Activated CD8-positive, alpha-beta T cell treated with anti-CD3 and anti-CD28 coated beads, Interleukin-2, amount 10 ng/mL, durations not matched to agents 7 days and 5 days (primary cell): ENCODE measurements at places on chromosomes 12 and 14.

DNA sequence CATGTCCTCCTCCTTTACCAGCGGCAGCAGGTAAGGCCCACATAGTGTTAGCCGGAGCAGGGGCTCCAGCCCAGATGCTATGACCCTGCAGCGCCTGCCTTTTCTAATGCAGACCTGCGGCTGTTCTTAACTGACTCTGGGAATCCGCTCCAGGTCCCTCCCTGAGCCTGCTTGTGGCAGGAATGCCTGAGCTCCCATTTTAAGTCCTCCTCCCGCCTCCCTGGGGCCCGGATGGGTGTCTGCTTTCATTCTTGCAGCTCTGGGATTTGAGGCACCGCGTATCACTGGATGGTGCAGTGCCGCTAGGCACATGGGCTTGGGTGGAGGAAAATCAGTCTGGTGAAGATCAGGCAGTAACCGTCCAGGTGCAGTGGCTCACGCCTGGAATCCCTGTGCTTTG lies 7.6 kb downstream of the TSPAN9 start:
- no peak overlapping the region for H3K4me3 ChIP-seq
- H3K4me1 ChIP-seq, result peaks cover 4% of the 10 kb centered on the region
- DNase-seq, result no peak
- H3K27ac ChIP-seq, result no peak overlapping the region

- no peaks in the 10 kb centered on the region for H3K27me3 ChIP-seq
- H3K4me1 ChIP-seq, result peaks cover 2% of the 10 kb centered on the region
- no peak for DNase-seq
- H3K36me3 ChIP-seq, result peaks cover 25% of the 10 kb centered on the region
- no peak overlapping the region for H3K4me3 ChIP-seq
- H3K27ac ChIP-seq, result no peak overlapping the region
These were observed 132.0 kb downstream of the RFLNA start for GRCh38 chr12:124426594-124427555.

- H3K27ac ChIP-seq, result no peak overlapping the region
- no peaks in the 10 kb centered on the region for H3K36me3 ChIP-seq
- DNase-seq, result no peak
- H3K4me1 ChIP-seq, result no peaks in the 10 kb centered on the region
- no peak overlapping the region for H3K4me3 ChIP-seq
These were observed 182.2 kb downstream of the EXOC5 start for GRCh38 chr14:57086271-57087162.

- no peak for DNase-seq
- H3K4me1 ChIP-seq, result no peaks in the 10 kb centered on the region
- H3K27ac ChIP-seq, result no peak overlapping the region
- peaks cover 5% of the 10 kb centered on the region for H3K27me3 ChIP-seq
- no peak overlapping the region for H3K4me3 ChIP-seq
These were observed 217.6 kb upstream of the MYL2 start for GRCh38 chr12:111138016-111138415.

DNA sequence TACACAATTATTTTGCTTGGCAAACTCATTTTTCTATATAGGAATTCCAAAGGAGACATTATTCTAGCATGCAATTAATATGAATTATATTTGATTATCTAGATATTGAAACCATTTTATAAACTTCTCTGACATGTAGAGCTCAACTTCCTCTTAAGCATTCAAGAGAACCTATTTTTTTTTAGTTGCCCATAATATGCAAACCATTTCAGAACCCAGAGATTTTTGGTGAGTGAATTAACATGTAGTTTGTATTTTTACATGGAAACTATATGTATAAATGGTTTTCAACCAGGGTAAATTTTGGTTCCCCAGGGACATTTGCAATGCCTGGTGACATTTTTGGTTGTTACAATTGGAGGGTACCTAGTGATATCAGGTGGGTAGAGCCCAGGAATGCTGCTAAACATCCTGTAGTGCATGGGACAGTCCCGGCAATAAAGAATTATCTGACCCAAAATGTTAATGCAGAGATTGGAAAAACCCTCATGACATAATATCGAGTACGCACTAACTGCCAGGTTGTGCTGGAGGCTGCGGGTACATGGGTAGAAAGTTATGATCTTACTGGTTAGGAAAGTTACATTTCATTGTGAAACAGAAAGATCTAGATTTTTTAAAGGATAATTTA lies 338.9 kb upstream of the GARIN2 start:
- H3K27me3 ChIP-seq, result no peaks in the 10 kb centered on the region
- no peaks in the 10 kb centered on the region for H3K4me1 ChIP-seq
- H3K4me3 ChIP-seq, result no peak overlapping the region
- H3K36me3 ChIP-seq, result peaks cover 2% of the 10 kb centered on the region

GRCh38 chr12:131274906-131275305 lies 321.2 kb downstream of the ADGRD1 start:
- no peaks in the 10 kb centered on the region for H3K4me1 ChIP-seq
- H3K36me3 ChIP-seq, result no peaks in the 10 kb centered on the region
- no peak overlapping the region for H3K27ac ChIP-seq
- no peak for DNase-seq
- no peak overlapping the region for H3K4me3 ChIP-seq

- DNase-seq, result no peak
- peaks cover 3% of the 10 kb centered on the region for H3K4me1 ChIP-seq
- no peaks in the 10 kb centered on the region for H3K27me3 ChIP-seq
- no peaks in the 10 kb centered on the region for H3K36me3 ChIP-seq
These were observed 58.3 kb upstream of the HECTD1 start for GRCh38 chr14:31265701-31266398.

GRCh38 chr14:73198253-73198652 lies 39.1 kb upstream of the PAPLN start:
- H3K27ac ChIP-seq, result no peak overlapping the region
- no peaks in the 10 kb centered on the region for H3K4me1 ChIP-seq
- no peak for DNase-seq
- H3K27me3 ChIP-seq, result no peaks in the 10 kb centered on the region
- H3K4me3 ChIP-seq, result no peak overlapping the region

GRCh38 chr12:108048686-108049085 lies 80.4 kb upstream of the WSCD2 start:
- H3K27me3 ChIP-seq, result peaks cover 22% of the 10 kb centered on the region
- H3K4me3 ChIP-seq, result no peak overlapping the region
- H3K4me1 ChIP-seq, result peaks cover 6% of the 10 kb centered on the region

- peaks cover 9% of the 10 kb centered on the region for H3K4me1 ChIP-seq
- no peaks in the 10 kb centered on the region for H3K36me3 ChIP-seq
- peak overlapping the region; percentile 61 for H3K4me3 ChIP-seq
- DNase-seq, result peak; percentile 76
- H3K27me3 ChIP-seq, result peaks cover 61% of the 10 kb centered on the region
- H3K27ac ChIP-seq, result peak overlapping the region; percentile 7
These were observed 10.8 kb downstream of the BHLHE41 start for GRCh38 chr12:26113853-26114719.

- H3K27me3 ChIP-seq, result peaks cover 21% of the 10 kb centered on the region
- H3K27ac ChIP-seq, result no peak overlapping the region
- H3K4me1 ChIP-seq, result peaks cover 5% of the 10 kb centered on the region
- no peaks in the 10 kb centered on the region for H3K36me3 ChIP-seq
- no peak for DNase-seq
- H3K4me3 ChIP-seq, result no peak overlapping the region
These were observed 84.3 kb downstream of the ETNK1 start for GRCh38 chr12:22709292-22709691.

GRCh38 chr12:68367903-68368302 lies 35.7 kb upstream of the MDM1 start:
- H3K4me3 ChIP-seq, result no peak overlapping the region
- no peak for DNase-seq
- no peaks in the 10 kb centered on the region for H3K36me3 ChIP-seq
- peaks cover 64% of the 10 kb centered on the region for H3K4me1 ChIP-seq
- no peaks in the 10 kb centered on the region for H3K27me3 ChIP-seq

GRCh38 chr12:45601888-45602287 lies 127.6 kb upstream of the ARID2 start:
- H3K27ac ChIP-seq, result no peak overlapping the region
- H3K4me3 ChIP-seq, result no peak overlapping the region
- peaks cover 5% of the 10 kb centered on the region for H3K36me3 ChIP-seq
- DNase-seq, result no peak
- H3K4me1 ChIP-seq, result no peaks in the 10 kb centered on the region

- no peaks in the 10 kb centered on the region for H3K4me1 ChIP-seq
- H3K36me3 ChIP-seq, result no peaks in the 10 kb centered on the region
- H3K27ac ChIP-seq, result no peak overlapping the region
- peak; percentile 64 for DNase-seq
These were observed 61.3 kb downstream of the C14orf132 start for GRCh38 chr14:96100161-96101064.

- DNase-seq, result no peak
- H3K36me3 ChIP-seq, result peaks cover 60% of the 10 kb centered on the region
- no peaks in the 10 kb centered on the region for H3K4me1 ChIP-seq
- no peaks in the 10 kb centered on the region for H3K27me3 ChIP-seq
- peak overlapping the region; percentile 1 for H3K27ac ChIP-seq
- H3K4me3 ChIP-seq, result no peak overlapping the region
These were observed 69.9 kb downstream of the RAD52 start for GRCh38 chr12:879641-880040.

GRCh38 chr14:99579903-99580571 lies 24.0 kb downstream of the CCDC85C start:
- H3K4me3 ChIP-seq, result no peak overlapping the region
- no peak for DNase-seq
- no peaks in the 10 kb centered on the region for H3K4me1 ChIP-seq
- no peak overlapping the region for H3K27ac ChIP-seq
- no peaks in the 10 kb centered on the region for H3K36me3 ChIP-seq
- H3K27me3 ChIP-seq, result no peaks in the 10 kb centered on the region

- no peaks in the 10 kb centered on the region for H3K27me3 ChIP-seq
- no peak overlapping the region for H3K27ac ChIP-seq
- DNase-seq, result no peak
These were observed 238.3 kb upstream of the PWP1 start for GRCh38 chr12:107447336-107447735.

- no peak overlapping the region for H3K4me3 ChIP-seq
- no peaks in the 10 kb centered on the region for H3K36me3 ChIP-seq
- H3K27ac ChIP-seq, result no peak overlapping the region
- DNase-seq, result no peak
- no peaks in the 10 kb centered on the region for H3K4me1 ChIP-seq
These were observed 780.9 kb downstream of the RPS29 start for GRCh38 chr14:48805315-48805714.

- peaks cover 92% of the 10 kb centered on the region for H3K27me3 ChIP-seq
- peaks cover 10% of the 10 kb centered on the region for H3K36me3 ChIP-seq
These were observed 2.0 kb upstream of the SIX1 start for GRCh38 chr14:60651086-60651795.

DNA sequence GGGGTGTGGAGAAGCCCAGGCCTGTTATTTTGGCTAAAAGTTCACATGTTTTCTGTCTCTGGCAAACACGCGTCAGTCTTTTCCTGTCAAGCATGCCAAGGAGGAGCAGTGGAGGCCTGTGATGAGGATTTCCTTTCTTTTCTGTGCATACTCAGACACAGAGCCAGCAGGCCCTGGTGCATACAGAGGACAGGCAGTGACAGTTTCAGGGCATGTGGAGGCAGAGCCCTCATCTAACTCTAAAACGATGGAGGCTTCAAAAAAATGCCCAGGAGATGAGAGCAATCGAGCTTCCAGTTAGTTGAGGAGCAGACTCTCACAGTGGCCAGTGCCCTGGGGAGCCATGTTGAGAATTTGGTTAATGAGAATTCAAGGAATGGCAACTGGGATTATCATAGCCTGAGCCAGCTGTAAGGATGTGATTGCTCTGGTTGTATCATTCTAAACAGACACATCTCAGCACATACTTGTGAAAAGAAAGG lies 66.5 kb downstream of the TRAFD1 start:
- no peak for DNase-seq
- no peak overlapping the region for H3K4me3 ChIP-seq
- peak overlapping the region; percentile 7 for H3K27ac ChIP-seq
- H3K4me1 ChIP-seq, result no peaks in the 10 kb centered on the region

DNA sequence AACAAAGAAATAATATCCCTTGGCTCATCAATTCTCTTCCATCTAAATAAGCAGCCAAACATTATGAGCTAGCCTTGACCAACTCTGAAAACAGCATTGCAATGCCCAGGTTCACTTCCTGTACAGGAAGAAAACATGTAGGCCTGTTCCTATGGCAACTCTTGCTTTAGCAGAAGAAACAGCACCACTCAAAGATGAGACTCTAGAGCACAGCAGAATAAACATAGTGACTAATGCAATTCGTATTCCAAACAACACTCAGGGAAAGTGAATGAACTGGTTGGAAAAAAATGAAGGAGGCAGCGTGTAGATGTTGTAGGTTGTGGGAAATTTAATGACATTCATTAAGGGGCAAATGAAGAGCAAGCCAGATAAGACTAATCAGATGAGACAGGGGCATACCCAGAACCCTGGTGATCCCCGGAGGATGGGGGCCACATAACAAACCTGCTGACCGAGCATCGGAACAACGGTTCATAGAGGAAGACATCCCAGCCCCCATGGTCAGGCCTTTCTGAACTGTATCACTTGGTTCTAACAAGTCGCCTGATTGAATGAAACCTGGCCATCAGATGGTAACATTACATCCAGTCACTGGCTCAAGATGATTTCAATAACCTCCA lies 9.0 kb downstream of the ARHGDIB start:
- H3K36me3 ChIP-seq, result peaks cover 88% of the 10 kb centered on the region
- peak; percentile 73 for DNase-seq
- H3K4me3 ChIP-seq, result peak overlapping the region; percentile 75
- H3K27me3 ChIP-seq, result no peaks in the 10 kb centered on the region
- H3K4me1 ChIP-seq, result peaks cover 89% of the 10 kb centered on the region

GRCh38 chr12:118685983-118686607 lies 295.2 kb upstream of the SRRM4 start:
- H3K27me3 ChIP-seq, result no peaks in the 10 kb centered on the region
- no peaks in the 10 kb centered on the region for H3K36me3 ChIP-seq
- DNase-seq, result no peak
- no peaks in the 10 kb centered on the region for H3K4me1 ChIP-seq
- H3K27ac ChIP-seq, result no peak overlapping the region
- H3K4me3 ChIP-seq, result no peak overlapping the region

DNA sequence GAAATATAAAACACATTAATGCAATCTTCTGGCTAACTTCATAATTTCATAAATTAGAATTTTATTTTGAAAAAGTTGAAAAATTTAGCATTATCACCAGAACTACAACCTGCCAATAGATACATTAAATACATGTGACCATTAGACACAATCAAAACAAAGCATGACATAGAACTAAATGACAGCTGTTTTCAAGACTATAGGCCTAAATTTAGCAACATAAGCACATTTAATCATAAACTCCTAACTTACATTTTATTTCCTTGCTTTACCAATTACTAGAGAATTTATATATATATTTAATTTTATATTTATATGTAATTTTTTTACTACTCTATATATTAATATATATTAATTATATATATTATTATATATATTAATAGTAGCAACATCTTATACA lies 165.4 kb downstream of the CEP128 start:
- no peak overlapping the region for H3K4me3 ChIP-seq
- no peak overlapping the region for H3K27ac ChIP-seq
- no peaks in the 10 kb centered on the region for H3K4me1 ChIP-seq
- H3K27me3 ChIP-seq, result no peaks in the 10 kb centered on the region

DNA sequence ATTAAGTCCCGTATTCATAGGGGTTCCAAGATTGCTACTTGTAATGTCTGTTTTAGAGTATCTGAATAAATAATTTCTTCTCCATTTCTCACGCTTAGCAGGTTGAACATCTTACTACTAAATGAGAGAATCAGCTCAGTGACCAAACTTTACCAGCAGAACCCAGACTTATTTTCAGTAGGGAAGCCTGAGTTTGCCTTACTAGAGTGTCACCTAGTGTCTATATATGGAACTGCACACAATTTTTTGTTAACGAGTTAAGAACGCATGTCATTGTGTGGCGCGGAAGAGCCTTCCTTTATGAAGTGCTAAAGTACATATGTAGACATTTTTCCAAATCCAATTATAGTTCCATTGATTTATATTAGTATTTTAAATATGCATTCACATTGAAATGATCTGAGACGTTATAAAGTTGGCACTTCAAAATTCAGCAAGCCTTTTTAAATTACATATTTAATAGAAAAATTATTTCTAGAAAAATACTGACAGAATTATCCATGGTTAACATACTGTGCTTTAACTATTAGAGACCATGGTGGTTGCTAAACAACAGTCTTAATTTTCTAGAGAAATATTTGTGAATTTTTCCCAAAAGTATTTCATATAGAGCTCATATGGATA lies 88.3 kb downstream of the RPS29 start:
- H3K4me3 ChIP-seq, result no peak overlapping the region
- no peaks in the 10 kb centered on the region for H3K4me1 ChIP-seq
